Pancreas (tissue), 10 donors: ENCODE measurements at places on chromosomes 12 and 14. TPM values are rescaled to one million over a fixed set of nuclear protein-coding genes. Genes with fewer than 3 reads are reported as not detected.

Gene MYRFL
- polyA plus RNA-seq: 2.3 TPM

Gene NPFF
- polyA plus RNA-seq: 0.99 TPM

Gene NELL2
- 0.77 TPM for polyA plus RNA-seq

Gene ITPK1
- 30.4 TPM for polyA plus RNA-seq

Gene DAO
- polyA plus RNA-seq: not detected

Gene TMPRSS12
- polyA plus RNA-seq: not detected

Gene CPSF6
- polyA plus RNA-seq: 14.1 TPM

Gene SOAT2
- polyA plus RNA-seq: 0.15 TPM

Gene MSI1
- polyA plus RNA-seq: 4.8 TPM

Gene LRTM2
- not detected for polyA plus RNA-seq

Gene DPPA3
- not detected for polyA plus RNA-seq
